ENCODE measurements at places on chromosomes 16 and 17. TPM values are rescaled to one million over a fixed set of nuclear protein-coding genes. Genes with fewer than 3 reads are reported as not detected.

- peak; percentile 2 for DNase-seq
These were observed 374.0 kb upstream of the ASIC2 start for GRCh38 chr17:33667052-33667509.

DNA sequence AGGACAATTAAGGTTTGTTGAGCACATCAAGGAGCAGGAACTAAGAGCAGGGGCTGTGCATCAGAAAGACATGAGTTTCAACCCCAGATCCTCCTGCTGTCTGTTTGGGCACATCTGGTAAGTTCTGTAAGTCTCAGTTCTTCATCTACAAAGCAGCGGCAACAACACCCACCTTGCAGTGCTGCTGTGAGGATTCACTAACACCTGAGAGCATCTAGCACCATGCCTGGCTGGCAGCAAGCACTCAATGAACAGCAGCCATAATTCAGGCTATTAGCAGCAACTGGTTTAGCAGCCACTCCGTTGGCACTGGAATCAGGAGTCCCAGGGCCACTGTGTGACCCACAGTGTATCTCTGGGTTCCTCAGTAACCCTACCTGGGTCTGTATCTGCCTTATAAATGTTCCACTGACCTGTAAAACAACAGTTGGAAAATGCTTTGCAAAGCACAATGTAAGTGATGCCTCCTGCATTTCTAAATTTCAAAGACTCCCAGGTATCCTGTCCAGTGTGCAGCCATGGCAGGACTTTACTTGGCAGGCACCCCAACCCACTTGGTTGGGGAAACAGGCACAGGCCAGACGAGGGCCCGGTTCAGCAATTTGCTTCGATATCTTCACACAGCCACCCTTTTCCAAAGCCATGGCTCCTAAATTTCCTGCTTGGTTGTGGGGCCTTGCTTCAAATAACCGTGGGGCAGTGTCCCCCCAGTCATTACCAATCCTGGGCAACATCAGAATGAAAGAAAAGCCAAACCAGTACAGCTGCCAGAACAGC, 4.2 kb downstream of the ST3GAL2 start:
- no peak for DNase-seq

DNA sequence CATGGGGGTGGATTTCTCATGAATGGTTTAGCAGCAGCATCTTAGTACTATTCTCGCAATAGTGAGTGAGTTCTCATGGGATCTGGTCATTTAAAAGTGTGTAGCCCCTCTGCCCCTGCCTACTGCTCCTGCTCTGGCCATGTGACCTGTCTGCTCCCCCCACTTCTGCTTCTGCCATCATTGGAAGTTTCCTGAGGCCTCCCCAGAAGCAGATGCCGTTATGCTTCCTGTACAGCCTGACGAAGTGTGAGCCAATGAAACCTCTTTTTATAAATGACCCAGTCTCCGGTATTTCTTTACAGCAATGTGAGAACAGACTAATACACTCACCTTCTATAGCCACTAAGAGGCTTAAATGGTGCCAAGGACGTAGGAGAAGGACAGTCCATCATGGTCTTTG, 51.5 kb downstream of the NOL11 start:
- no peak for DNase-seq

DNA sequence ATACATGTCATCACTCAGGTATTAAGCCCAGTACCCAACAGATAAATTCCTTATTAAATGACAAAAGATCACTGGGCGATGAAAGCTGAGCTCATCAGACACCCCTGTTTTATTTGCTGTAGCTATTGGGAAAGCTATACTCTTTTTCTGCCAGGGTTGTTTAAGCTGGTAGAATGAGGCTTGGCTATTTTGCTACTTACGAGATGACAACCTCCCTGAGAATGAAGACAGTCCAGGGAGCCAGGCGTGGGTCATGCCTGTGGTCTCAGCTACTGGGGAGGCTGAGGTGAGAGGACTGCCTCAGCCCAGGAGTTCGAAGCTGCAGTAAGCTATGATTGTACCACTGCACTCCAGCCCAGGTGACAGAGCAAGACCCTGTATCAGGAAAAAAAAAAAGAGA, 4.3 kb upstream of the SH2B1 start:
- no peak for DNase-seq

The CA5A gene
- total RNA-seq: not detected

DNA sequence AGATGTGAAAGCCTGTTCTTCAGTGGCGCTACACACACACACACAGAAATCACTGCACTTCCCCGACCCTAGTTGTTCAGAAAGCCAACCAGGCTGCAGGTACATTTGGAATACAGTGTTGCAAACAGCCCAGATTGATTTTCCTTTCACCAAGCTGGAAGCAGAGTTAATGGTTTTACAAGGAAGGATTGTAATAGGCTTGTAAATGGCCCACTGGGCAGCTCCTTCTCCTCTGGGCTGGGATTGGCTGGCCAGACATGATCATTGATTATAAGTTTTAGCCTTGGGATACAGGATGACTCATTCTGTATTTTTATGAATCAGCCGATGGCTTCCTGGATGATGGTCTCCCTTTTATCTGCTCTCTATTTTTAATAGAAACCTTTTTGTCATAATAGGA, 2.5 kb downstream of the VAT1L start:
- no peak for DNase-seq

The SPATA22 gene
- not detected for total RNA-seq

The RBFOX1 gene
- not detected for total RNA-seq
